ENCODE measurements at places on chromosomes 6 and 20. TPM values are rescaled to one million over a fixed set of nuclear protein-coding genes. Genes with fewer than 3 reads are reported as not detected.

DNA sequence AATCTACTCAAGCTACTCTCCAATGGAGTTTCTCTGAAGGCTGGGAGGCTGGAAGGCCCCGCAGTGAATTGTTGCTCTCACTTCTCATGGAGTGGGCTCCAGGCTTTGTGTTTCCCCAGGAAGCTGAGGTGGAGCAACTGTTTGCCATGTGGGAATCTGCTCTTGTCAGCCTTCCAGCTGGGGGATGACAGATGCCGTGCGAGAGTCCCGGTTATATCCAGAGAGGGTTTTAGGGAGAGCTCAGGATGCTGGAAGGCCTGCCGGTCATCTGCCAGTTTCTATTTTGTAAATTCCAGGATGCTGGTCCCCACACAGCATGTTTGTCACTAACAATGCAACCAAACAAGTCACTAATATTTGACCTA, 98.2 kb upstream of the NAA20 start:
- DNase-seq, result no peak

The MOXD1 gene
- total RNA-seq, result 1.3 TPM

DNA sequence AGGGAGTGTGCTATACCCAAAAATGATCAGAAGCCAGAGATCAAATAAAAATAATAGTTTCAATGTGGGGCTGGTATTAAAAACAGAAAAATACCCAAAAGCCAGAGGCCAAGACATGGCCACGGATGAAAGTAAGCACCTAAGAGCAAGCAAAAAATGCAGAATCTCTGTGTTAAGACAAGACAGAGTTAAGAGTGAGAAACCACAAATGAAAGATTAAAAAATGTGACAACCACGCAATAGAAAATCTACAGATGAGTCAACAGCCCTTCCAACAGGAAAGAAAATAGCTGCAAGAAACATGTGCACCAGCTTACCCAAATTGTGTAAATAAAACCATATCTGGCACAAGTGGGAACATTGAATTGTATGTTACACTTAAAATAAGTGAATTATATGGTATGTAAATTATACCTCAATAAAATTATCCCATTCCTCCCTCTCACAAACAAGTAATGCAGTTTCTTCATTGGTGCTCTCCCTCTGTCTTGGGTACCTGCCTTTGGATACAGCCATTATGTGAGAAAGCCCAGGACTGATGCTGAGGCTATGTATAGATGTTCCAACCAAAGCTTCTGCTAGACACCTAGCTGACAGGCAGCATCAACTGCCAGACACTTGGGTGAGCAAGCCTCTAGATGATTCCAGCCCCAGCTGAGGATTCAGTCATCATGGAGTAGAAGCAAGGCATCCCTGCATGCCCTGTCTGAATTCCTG, 55.3 kb upstream of the UFL1 start:
- no peak for DNase-seq

- DNase-seq, result no peak
Observed at GRCh38 chr6:9496837-9497236, 918.0 kb downstream of the TFAP2A start.

DNA sequence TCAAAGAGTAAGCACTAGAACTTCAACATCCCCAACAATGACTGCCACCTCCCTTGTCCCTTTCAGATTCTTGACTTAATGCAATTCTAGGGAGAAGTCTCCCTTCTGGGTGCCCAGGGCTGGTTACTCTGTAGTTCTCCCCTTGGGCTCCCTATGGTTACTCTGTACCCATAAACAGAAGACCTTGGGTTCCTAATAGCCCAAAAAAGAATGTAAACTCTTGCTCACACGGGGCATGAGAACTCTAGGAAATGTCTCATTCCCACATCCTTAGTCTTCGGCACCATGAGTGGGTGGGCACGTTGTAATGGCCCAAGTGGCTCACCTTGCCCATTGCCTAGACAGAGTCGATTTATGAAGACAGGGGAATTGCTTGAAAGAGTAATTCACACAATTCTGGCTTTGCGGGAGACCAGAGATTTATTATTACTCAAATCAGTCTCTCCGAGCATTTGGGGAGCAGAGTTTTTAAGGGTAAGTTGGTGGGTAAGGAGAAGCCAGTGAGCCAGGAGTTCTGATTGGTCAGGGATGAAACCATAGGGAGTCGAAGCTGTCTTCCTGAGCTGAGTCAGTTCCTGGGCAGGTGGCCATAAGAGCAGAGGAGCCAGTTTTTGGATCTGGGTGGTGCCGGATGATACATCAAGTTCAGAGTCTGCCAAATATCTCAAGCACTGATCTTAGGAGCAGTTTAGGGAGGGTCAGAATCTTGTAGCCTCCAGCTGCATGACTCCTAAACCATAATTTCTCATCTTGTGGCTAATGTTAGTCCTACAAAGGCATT, 61.2 kb upstream of the SIRPG start:
- DNase-seq, result no peak

GRCh38 chr6:101393829-101394251, 332 bp downstream of the GRIK2 start:
- no peak for DNase-seq

GRCh38 chr20:56911946-56912345, 282.8 kb downstream of the TFAP2C start:
- DNase-seq, result peak; percentile 64

The POU5F1 gene
- 687 TPM for total RNA-seq

GRCh38 chr6:106090001-106090400, 3.9 kb downstream of the PRDM1 start:
- DNase-seq, result no peak

DNA sequence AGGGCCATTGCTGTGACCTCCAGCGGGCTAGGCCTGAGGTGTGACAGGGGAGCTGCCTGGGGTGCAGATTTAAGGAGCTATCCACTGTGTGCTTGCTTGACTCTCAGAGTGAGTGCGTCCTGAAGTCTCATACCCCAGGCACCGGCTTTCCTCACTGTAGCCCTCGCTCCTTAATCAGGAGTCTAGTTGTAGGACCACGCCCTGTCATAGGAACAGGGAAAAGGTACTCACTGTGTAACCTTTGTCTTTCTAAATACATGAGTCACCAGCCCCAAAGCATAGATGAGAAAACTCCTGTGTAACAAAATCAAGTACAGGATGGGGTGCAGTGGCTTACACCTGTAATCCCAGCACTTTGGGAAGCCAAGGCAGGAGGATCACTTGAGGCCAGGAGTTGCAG, 141.7 kb downstream of the TMEM242 start:
- DNase-seq, result no peak

- DNase-seq, result no peak
Observed at GRCh38 chr20:43942667-43943285, 28.1 kb downstream of the TOX2 start.

The TMEM244 gene
- total RNA-seq, result not detected

The SPATS1 gene
- total RNA-seq, result not detected

The RNF39 gene
- total RNA-seq, result 0.11 TPM

DNA sequence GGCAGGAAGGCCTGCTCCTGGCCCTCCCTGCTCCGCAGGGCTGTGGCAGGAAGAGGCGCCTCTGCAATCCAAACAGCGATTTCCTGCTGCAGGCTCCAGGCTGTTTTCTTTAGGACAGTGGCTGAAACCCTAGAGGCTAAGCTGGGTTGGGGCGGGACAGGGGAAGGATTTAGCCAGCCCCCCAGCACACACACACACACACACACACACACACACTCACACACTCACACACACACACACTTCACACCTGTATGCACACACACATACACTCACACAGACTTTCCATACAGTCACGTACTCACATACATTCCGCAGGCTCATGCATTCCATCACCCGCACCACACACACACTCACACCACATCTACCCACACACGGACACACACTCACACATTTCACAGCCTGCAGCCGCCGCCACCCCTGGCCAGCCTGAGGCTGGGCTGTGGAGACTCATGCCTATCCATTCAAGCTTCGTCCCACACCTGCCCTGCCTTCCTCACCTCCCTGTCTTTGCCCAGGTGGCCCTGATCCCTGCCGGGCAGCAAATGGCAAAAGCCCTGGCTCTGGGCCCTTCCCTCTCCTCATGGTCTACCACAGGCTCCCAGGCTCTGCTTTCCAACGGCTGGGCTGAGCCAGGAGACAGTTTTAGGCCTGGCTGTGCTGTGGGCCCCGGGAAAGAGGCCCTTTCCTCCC, 17.9 kb downstream of the MDFI start:
- DNase-seq, result peak; percentile 66

- no peak for DNase-seq
Observed at GRCh38 chr6:83767033-83767432, 58.1 kb upstream of the SNAP91 start.

- peak; percentile 95 for DNase-seq
Observed at GRCh38 chr20:50112512-50113419, at the start of gene UBE2V1. UBE2V1 (minus strand) TSS chr20:50113150; CDS start chr20:50113128, 22 bp downstream.

DNA sequence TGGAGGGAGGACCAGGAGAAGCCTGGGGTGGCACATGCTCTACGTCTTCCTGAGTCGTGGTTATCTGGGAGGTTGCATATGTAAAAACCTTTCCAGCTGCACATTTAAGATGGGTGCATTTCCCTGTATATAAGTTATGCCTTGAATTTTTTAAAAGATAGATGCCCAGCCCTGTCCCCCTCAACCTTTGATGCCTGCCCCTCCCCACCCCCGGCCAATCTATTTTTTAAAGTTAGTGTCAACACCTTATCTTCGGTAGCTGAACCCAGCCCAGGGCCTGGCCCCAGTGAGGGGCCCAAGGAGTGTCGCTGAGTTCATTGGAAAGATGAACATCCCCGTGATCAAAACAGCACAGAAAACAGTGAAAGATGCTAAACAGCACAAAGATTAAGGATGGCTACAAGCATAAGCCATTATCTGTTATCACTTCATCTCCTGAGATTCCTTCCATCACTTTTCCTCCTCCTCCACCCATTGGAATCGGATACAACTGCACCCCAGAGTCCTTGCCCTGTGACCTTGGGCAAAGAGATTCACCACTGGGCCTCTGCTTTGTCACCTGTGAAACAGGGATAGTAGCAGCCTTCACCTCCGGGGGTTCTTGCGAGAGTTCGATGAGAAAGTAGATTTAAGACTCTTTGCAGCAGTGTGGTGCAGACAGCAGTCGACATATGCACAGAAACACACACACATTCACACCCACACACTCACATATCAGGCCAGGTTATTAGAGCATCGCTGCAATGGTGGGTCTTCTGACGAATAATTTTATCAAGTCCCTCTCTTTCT, 47.5 kb downstream of the SIRPA start:
- DNase-seq, result no peak

DNA sequence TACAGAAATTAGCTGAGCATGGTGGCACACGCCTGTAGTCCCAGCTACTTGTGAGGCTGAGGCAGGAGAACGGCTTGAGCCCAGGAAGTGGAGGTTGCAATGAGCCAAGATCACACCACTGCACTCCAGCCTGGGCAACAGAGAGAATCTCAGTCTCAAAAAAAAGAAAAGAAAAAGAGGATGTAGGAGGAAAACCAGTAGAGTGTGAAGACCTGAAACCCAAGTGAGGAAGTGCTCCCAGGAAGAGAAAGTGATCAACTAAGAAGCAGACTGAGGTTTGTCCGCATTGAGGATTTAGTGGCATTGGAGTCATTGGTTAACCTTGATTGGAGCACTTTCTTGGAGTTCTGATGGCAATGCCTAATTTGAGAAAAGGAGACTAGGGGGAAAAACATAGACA, 20.6 kb upstream of the TASP1 start:
- no peak for DNase-seq

GRCh38 chr6:168372889-168373288, 53.3 kb upstream of the DACT2 start:
- no peak for DNase-seq

DNA sequence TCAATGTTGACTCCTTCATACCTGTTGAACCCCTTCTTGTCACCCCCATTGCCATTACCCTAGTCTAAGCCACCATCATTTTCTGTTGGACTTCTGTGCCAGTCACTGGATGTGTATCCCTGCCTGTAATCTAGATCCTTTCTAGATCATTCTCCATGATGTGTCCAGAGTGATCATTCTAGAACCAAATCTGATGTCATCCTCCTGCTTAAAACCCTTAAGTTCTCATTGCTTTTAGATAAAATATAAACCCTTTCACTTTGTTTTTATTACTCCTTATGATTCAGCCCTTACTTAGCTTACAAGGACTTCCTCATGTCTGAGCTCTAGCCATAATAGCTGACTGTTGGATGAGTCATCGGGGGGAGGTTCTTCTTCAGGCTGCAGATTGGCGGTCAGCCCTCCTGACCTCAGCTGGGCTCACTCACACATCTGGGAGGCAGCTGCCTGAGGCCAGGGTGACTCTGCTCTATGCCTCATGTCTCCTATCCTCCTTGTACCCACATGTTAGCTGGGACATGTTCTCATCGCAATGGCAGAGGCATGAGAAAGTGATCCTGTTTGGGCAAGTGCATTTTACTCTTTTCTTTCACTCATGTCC, 287.6 kb downstream of the ESR1 start:
- peak; percentile 60 for DNase-seq

DNA sequence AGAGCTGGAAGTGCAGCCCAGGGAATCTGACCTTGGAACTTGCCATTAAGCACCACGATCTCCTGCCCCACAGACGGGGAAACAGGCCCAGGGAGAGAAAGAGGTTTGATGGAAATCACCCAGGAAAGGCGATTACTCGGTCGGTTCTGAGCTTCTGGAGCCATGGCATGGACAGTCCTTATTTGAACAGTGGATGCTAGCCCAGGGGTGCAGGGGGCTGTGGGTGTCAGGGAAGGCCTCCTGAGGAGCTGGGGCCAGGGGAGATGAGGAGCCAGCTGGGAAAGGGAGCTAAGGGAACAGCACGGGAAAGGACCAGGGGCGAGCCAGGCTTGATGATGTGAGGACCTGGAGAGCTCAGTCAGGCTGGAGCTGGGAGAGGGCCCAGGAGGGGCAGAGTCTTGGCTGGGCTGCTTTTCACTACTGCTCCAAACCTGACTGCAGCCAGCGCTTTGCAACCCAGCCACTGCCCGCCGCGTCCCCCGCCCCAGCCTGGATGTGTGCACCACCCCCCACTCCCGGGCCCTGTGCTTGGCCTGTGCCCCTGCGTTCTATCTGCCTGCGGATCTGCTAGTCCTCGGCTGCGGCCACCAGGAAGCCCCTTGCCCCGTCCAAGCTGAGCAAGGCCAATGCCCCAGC, 17.8 kb downstream of the SUN5 start:
- no peak for DNase-seq

- DNase-seq, result no peak
Observed at GRCh38 chr6:18431581-18431980, 44.4 kb downstream of the RNF144B start.

- DNase-seq, result peak; percentile 71
Observed at GRCh38 chr6:43509142-43509983, 783 bp downstream of the LRRC73 start.

GRCh38 chr6:85402922-85403321, 47.0 kb upstream of the NT5E start:
- DNase-seq, result no peak

DNA sequence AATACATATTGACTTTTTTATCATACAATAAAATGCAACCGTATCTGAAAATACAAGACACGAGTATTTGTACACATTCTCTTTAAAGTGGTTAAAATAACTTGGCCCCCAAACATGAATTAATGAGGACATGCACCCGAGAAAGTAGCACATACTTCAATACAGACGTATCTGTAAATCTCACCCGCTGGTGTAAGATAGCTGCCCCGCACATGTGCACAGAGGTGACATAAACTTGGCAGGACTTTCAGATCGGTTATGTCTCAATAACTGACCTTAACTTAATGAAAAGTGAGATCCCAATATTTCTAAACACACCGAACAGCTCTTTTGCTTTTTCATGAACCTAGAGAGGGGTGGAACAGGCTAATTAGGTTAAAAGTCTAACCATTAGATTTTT, 91.5 kb upstream of the RPS6KA2 start:
- DNase-seq, result no peak

The HEY2 gene
- total RNA-seq, result 4.3 TPM

The BCAS1 gene
- not detected for total RNA-seq

All from endodermal cell (in vitro differentiated cells).